ENCODE measurements at places on chromosomes 2 and 18.
A peak's percentile ranks its signal among the peaks of the same experiment; 100 is the strongest.

DNA sequence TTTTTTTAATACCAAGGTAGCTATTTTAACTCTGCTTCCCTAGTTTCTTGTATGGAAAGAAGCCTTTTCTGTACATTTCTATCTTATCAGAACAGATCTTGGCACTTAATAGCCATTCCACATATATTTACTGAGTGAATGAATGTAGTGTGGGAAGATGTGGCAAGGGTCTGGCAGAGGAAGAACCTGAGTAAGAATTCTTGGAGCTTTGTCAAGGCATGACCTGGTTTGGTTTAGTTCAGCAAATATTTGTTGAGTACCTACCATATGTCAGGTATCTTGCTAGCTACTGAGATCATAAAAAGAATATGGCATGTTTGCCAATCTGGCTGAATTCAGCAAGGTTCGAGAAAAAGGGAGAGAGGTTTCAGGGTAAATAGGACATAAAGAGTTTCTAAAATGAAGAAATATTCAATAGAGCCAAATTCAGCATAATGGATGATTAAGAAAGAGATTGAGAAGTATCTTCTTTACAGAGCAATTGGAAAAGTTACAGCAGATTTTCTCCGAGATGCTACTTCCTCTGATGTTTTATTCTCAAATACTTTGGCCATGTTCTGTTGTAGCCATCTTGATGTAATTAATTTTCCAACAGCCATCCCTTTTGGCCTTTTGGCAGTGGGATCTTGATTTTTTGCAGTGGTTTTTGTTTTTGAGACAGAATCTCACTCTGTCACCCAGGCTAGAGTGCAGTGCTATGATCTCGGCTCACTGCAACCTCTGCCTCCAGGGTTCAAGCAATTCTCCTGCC is 21.7 kb upstream of the MEP1B start:
- no peak for DNase-seq

DNA sequence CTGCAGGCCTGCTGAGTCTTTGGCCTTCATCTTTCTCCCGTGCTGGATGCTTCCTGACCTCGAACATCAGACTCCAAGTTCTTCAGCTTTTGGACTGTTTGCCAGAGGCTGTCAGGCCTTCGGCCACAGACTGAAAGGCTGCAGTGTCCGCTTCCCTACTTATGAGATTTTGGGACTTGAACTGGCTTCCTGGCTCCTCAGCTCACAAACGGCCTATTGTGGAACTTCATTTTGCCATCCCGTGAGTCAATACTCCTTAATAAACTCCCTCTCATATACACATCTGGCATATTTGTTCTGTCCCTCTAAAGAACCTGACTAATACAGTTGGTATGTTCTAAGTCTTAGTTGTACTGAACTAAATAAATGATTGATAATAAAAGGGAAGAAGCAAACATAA is 702.8 kb upstream of the LINC00305 start:
- DNase-seq = peak; percentile 52

- DNase-seq = no peak
Measured at GRCh38 chr2:95275151-95275515, 884 bp downstream of the PROM2 start.

- DNase-seq = no peak
Measured at GRCh38 chr2:215357660-215358059, 45.8 kb downstream of the ATIC start.

GRCh38 chr2:63792530-63792929 is 49.2 kb upstream of the UGP2 start:
- DNase-seq = no peak

- DNase-seq = peak; percentile 66
Measured at GRCh38 chr2:170505631-170506275, 209.4 kb upstream of the SP5 start.

DNA sequence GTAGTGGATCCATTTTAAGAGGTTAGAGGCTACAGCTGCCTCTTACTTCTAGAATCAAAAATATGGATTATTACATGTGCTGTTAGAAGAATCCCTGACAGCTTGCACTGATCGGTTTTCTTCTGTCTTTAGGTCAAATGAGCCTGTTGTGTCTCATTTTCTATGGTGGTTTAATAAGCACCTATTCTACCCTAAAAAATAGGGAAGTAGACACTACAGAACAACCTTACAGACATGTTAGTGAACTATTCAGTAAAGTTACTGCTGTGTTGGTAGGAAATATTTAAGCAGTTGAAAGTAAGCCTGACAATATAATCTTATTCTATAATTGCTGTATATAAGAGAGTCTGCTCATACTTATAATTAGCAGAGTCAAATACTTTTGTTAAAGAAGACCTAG is 168.5 kb upstream of the NOSTRIN start:
- no peak for DNase-seq

- DNase-seq = peak; percentile 20
Measured at GRCh38 chr2:75896779-75897366, 186.2 kb upstream of the GCFC2 start.

GRCh38 chr2:66521291-66521922 is 86.5 kb downstream of the MEIS1 start:
- no peak for DNase-seq

All from femur (tissue), 1 donor.